ENCODE measurements at places on chromosomes 11 and 22.

- peak; percentile 74 for DNase-seq
Measured at GRCh38 chr22:26646158-26646557, 11.2 kb upstream of the MIAT start.

- no peak for DNase-seq
Measured at GRCh38 chr11:116202922-116203321, 569.9 kb downstream of the BUD13 start.

- peak; percentile 35 for DNase-seq
Measured at GRCh38 chr11:13761716-13762115, 93.2 kb downstream of the FAR1 start.

DNA sequence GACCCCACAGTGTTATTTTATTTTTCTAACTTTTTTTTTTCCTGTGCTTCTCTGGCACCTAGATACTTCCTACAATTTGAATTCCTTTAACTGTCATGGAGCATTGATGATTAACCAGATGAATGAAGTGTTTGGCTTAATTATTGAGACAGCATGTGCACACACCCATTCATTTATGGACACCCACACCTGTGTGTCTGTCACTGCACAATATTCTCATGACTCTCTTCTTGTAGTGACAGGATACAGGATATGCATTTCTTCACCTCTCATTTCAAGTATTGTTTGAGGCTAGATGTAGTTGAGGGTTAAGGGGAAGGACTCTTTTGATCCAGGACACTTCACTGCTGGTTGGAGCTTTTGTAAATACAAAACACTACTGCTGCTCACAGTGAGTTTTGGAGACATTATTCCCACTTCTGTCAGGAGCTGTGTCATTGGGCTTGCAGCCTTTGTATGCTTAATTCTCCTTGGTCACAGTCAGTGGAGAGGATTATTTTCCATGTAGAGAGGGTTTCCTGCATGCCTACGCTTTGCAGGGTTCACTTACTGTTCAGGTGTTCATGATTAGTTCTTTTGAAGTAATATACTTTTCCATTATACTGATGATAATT, 33.5 kb downstream of the SPECC1L start:
- no peak for DNase-seq

GRCh38 chr11:112437096-112437495, 176.4 kb upstream of the PLET1 start:
- no peak for DNase-seq

- no peak for DNase-seq
Measured at GRCh38 chr22:19354201-19354600, 62.7 kb upstream of the CLTCL1 start.

DNA sequence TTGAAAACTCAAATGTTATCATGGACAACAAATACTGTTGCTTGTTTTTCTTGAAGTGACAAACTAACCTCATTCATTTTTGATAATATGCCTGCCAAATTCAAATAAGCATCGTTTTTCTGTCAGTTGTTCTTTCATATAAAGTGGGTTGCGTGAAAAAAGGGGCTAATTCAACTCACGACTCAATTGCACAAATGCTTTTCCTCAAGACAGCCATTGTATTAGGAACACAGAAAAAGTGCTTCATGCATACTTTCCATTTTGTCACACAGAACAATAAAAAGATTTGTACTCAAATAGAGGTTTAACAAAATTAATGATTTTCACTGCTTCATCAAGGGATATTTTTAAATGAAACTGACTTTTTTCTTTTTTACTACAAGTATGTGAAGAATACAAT, 94.6 kb upstream of the ALKBH3 start:
- no peak for DNase-seq

DNA sequence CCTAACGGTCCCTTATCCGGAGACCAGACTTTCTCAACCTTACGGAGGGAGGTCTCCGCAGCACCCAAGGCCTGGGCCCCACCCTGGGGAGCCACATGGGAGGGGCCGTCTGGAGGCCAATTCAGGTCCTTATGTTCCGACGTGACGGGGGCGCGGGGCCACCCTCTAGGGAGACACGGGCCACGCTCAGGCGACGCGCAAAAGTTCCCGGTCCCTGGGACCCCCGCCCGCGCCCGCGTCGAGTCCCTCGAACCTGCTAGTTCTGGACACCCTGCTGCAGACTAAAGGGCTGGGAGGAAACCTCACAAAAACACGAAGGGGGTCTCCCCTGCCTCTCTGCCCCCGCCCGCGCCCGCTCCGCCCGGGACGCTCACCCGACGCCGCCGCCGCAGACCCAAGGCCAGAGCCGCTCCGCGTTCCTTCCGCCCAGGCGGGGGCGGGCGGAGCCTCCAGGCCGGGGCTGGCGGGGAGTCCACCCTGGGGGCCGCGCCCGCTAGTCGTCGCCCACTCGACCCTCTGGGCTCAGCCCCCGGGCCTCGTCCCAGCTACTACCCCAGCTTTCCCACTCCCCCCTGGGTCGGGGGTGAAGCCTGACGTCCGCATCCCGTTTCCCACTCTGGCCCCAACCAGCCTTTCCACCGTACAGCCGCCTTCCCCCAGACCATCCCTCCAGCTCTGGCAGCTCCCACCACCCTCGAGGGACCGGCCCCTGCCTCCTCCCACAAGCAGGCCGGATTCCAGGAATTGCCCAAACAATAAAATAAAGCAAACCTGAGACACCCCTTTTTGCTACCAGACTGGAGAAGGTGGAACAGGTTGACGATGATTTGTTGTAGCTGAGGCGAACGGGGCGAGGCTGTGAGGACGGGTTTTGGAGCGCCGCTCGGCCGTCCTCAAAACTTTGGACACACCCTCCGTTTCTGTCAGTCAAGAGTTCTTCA, 2.7 kb downstream of the RNH1 start:
- DNase-seq: peak; percentile 54

GRCh38 chr11:17351510-17352176, at the start of gene NCR3LG1:
Gene NCR3LG1, plus strand, starts transcription at chr11:17351800. Its CDS starts 170 bp downstream, at chr11:17351970.
- DNase-seq: peak; percentile 63

DNA sequence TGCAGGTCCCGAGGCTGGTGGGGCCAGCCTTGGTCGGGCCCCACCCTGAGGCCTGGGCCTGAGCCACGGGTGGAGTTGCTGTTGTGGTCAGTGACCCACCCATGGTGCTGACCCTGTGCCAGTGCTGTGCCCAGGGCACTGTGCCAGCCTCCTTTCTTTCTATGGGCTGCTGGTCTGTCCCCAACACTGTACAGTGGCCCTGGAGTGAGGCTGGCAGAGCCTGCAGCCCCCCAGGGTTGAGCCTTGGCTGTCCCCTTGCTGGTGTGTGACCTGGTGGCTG, 1235.7 kb downstream of the BRD1 start:
- no peak for DNase-seq

DNA sequence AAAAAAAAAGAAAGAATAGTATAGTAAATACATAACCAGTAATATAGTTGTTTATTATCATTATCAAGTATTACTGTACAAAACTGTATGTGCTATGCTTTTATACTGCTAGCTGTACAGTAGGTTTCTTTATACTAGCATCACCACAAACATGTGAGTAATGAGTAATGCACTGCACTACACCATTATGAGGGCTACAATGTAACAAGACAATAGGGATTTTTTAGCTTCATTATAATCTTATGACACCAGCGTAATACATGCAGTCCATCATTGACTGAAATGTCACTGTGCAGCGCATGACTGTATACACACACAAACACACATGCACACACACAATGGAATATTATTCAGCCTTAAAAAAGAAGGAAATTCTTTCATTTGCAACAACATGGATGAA, 111.5 kb upstream of the ZBED5 start:
- DNase-seq: no peak
